Stimulated activated CD4-positive, alpha-beta T cell treated with anti-CD3 and anti-CD28 coated beads, Interleukin-15, amount 100 ng/mL, for 24 hours (primary cell): ENCODE measurements at places on chromosomes 5 and 9.

- DNase-seq: no peak
Measured at GRCh38 chr5:179337796-179338676, 7.2 kb downstream of the ADAMTS2 start.

- DNase-seq: no peak
Measured at GRCh38 chr5:80852331-80853245, 107.6 kb upstream of the RASGRF2 start.

DNA sequence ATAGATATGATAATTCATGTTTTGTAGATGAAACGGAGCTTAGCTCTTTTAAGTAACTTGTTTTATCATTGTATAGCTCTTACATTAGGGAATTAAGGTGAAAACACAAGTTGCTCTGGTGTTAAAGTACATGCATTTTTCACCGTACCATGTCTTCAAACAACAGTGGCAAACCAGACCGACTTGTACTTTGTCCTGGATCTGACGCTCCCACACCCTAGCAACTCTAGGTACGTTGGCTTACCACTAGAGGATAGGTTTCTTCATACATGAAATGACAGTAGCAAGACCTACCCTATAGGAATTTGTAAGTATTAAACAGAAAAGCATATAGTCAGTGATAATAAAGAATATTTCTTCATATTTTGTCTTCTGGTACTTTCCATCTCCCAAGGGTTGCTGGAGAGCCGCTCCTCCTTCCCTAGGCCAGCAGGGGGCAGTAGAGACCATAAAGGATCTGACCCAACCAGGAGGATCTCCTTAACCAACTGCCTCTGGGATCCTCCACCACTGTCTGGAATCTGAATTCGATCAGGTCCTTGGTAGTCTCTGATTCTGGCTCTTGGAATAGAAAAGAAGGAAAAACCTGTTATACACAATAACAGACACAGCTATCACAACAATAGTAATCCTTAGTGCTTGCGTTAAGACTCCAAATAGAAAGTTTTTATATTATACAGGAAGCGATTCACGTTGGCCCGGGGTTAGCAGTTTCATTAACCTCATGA is 136.7 kb downstream of the CAVIN4 start:
- DNase-seq: peak; percentile 72

DNA sequence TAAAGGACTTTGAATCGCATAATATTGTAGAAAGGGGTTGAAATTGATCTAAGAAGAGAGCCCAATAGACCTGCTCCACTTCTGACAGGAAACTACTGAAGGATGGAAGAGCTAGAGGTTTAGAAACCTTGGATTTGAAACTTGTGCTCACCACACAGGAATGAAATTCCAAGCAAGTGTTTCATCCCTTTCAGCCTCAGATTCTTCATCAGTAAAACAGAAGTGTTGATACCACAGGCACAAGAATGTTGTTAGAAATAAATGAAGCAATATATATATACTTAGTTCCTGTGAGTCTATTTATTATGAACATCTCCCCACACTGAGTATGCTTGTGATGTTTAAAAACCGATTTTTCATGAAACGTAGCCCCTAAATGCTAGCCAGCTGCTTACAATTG is 43.8 kb downstream of the PRRC1 start:
- no peak for DNase-seq

DNA sequence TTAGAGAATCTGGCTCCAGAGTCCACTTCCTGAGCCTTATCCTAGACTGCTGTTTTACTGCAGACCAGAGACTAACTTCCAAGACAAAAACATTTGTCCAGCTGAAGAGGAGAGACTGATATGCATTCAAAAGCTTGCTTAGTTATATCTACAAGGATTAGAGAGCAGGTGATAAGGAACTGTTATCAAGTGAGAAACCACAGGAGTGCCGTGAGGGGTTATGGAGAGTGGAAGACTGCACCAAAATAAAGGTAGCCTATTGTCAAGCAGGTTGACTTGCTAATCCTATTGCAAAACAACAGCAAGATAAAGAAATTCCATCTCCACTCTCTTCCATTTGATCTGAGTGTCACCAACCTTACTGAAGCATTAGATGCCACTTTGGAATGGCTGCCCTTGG is 139.1 kb downstream of the SCAMP1 start:
- no peak for DNase-seq

DNA sequence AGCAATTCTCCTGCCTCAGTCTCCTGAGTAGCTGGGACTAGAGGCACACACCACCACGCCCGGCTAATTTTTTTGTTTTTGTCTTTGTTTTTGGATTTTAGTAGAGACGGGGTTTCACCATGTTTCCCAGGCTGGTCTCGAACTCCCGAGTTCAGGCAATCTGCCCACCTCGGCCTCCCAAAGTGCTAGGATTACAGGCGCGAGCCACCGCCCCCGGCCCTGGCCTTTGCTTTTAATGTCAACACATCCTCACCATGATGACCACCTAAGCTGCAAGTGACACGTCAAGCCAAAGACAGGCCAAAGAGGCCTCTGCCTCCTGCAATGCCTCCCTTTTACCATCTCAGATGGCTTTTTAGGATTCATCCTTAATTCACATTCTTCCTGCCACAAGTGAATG is 121.5 kb upstream of the NR5A1 start:
- no peak for DNase-seq

GRCh38 chr5:16992444-16992843 is 56.4 kb upstream of the MYO10 start:
- peak; percentile 3 for DNase-seq

DNA sequence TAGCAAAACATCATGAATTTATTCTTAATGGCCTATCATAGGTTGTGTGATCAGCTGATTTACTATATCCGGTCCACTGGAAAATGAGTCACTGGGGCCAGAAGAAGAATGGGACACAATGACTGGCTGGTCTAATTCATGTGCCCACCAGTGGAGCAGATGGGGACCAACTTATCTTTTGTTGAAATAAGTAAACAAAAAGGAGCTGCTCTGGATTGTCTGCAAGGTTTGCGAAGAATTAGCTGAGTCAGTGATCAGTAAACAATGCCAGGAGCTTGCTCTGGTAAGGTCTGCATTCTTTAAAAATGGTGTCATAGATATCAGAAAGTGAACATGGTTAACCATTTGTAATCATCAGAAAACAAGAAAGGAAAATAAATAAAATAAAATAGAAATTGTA is 128.0 kb downstream of the RASEF start:
- DNase-seq: no peak

GRCh38 chr9:109986521-109986991 is 206.6 kb downstream of the PALM2AKAP2 start:
- DNase-seq: no peak

DNA sequence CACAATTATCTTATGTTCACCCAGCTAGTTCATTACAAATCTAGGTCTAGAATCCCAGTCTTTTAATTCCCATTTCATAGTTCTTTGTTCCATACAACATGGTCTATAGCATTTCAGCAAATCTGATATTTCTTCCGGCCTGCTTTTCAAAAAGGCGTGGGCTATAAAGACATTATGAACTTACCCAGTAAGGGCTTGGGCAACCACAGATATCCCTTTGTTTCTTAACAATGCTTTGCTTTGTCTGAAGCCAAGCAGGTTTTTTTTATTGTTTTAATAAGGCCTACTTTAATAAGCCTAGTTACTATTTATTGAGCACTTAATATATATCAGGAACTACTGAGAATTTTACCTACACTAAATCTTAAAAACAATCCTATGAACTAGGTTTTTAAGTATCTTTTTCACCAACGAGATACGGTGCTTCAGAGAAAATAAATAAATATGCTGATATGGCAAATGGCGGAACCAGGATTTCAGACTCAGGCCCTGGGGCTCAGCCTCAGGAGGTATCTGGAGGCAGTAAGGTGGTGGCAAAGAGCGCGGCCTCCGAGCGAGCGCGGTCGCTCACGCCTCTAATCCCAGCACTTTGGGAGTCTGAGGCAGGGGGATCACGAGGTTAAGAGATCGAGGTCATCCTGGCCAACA is 29.7 kb downstream of the PCA3 start:
- DNase-seq: no peak

DNA sequence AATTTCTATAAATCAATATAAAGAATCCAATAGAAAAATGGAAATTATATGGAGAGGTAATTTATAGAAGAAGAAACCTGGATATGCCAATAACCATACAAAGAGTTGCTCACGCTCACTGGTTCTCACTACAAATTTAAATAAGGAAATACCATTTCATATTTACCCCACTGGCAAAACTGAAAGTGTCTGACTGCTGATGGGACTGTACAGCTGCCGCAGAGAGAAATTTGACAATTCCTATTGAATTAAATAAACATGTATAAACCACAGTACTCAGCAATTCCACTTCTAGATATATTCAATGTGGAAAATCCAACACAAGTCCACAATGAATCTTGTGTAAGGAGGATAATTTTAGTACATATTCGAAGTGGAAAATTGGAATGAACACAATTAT is 830.4 kb upstream of the GRAMD2B start:
- DNase-seq: no peak

- no peak for DNase-seq
Measured at GRCh38 chr9:136098844-136099243, 3.8 kb upstream of the NACC2 start.

- no peak for DNase-seq
Measured at GRCh38 chr9:6098431-6098830, 83.0 kb upstream of the RANBP6 start.

GRCh38 chr5:16935231-16936149 is 598 bp downstream of the MYO10 start:
- DNase-seq: peak; percentile 55

- DNase-seq: no peak
Measured at GRCh38 chr5:76755779-76756637, 40.1 kb downstream of the F2R start.

DNA sequence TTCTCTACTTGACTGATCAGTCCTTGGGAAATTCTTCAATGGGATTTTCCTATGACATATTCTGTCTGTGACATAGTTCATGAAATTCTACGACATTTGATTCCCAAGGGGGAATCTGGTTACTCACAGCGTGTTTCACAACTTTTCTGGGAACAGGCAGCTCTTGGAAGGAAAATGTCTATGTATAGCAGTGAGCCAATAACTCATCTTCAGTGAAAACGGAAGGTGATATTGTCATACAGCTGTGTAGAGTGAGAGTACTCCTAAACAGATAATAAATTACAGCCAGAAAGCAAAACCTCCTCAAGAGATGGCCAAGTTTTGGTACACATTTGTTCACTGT is 91.4 kb downstream of the C9orf152 start:
- no peak for DNase-seq
